ENCODE measurements at places on chromosomes 16 and 17.

DNA sequence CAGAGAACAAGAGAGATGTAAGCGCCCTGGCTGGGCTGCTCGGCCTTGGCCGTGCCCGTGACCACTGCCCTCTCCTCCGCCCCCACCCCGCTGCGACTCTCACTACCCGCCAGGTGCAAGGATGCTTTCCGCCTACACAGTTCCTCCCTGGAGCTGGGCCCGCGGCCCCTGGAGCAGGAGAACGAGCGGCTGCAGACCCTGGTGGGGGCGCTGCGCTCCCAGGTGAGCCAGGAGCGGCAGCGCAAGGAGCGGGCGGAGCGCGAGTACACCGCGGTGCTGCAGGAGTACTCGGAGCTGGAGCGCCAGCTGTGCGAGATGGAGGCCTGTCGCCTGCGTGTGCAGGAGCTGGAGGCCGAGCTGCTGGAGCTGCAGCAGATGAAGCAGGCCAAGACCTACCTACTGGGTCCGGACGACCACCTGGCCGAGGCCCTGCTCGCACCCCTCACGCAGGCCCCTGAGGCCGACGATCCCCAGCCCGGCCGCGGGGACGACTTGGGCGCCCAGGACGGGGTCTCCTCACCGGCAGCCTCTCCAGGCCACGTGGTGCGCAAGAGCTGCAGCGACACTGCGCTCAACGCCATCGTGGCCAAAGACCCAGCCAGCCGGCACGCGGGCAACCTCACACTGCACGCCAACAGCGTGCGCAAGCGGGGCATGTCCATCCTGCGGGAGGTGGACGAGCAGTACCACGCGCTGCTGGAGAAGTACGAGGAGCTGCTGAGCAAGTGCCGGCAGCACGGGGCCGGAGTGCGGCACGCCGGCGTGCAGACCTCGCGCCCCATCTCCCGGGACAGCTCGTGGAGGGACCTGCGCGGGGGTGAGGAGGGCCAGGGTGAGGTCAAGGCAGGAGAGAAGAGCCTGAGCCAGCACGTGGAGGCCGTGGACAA is 9.2 kb upstream of the MRPL58 start:
- no peak for DNase-seq

DNA sequence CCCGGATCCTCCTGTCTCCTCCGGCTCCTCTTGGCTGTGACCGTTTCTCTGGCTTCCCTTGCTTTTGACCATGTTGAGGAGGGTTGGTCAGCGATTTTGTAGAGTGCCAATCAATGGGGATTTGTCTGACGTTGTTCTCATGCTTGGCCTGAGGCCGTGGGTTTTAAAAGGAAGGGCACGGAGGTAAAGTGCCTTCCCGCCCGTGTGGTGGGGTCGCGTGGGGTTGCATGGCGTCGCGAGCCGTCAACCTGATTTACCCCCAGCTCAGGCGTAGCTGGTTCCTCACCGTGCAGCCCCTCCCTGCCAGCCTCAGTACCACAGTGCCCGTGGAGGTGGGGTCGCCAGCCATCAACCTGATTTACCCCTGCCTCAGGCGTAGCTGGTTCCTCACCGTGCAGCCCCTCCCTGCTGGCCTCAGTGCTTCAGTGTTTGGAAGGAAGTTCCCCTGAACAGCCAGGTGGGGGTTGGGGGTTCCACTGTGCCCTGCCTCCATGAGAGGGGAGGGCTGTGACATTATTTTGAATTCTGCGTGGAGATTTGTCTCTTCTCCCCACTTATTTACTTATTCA is 5.0 kb downstream of the TPSAB1 start:
- DNase-seq = no peak

DNA sequence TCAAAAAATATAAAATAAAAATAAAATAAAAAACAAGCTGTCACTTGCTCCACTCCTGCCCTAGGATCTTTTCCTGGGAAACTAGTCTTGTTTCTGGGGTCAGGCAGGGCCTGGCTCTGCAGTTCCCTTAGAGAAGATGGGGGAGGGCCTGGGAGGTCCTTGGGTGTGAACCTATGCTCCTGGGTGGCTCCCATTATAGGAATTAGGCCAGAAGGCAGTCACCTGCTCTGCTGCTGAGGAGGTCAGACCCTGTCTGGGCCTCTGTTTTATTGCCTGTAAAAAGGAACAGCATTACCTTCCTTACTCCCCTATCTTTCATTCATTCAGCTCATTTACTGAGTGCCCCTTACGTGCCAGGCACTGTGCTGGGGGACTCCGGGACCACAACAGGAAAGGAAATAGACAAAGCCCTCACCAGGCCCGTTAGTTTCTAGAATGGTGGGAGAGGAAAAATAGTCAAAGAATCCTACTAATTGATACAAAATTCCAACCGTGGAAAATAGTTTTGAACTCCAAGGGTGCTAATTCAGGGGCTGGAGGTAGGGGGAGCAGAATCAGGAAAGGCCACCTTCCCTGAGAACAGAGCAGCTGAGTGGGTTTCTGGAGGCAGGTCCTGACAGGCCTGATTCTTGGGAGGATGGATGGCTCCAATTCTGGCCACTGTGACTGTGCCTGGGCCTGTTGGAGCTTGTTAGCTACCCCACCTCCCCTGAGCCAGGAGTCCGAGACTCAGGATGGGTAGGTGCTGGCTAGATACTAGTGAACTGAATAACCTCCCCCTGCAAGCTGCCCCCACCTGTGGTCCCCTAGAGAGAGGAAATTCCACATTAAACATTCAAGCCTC is 1.3 kb upstream of the SLC46A1 start:
- DNase-seq = no peak

DNA sequence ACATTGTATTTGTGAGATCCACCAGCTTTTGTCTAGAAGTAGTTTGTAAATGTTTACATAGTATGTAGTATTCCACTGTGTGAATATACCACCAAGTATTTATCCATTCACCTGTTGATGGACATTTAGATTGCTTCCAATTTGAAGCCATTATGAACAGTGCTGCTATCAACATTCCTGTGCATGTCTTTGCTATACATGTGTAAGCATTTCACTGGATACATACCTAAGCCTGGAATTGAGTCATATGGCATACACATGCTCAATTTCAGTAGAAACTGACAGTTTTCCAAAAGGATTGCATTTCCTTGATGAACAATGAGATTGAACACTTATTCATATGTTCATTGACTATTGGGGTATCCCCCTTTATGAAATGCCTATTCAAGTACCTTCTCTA is 540.6 kb upstream of the SOX9 start:
- DNase-seq = no peak

- no peak for DNase-seq
These were observed 21.1 kb upstream of the SPPL2C start for GRCh38 chr17:45823598-45823997.

GRCh38 chr16:11682655-11683096 is 14.4 kb downstream of the SNN start:
- no peak for DNase-seq

DNA sequence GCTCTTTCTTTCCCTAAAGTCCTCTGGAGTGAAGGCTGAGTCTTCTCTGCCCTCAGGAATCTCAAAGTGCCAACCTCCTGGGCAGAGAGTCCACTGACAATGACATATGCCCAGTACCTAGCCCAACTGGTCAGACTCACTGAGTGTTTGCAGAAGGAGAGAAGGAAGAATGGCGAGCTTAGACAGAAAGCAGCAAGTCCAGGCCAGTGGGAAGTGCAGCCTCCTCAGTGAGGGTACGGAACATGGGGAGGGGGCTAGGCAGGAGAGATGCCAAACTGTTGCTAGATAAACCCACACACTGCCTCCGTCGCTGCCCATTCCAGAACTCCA is 678 bp downstream of the EXOC7 start:
- no peak for DNase-seq

GRCh38 chr17:77227461-77228240 is 86.9 kb downstream of the SEC14L1 start:
- DNase-seq = no peak

DNA sequence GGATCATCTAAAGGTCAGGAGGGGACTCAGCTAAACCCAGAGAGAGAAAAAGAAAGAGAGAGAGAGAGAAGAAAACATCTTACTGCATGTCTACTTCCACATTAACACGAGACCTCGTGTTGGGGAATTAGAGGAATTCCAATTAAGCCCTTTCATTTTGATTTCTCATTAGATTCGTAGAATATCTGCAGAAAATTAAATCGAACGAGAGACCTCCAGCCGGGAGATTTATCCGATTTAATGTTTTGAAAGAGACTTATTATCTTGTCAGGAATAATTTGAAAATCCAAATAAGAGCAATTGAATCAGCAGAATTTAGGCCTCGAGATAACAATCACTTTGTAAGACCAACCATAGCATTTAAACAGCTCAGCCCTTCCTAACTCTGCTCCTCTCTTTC is 175.6 kb downstream of the ABCC12 start:
- DNase-seq = no peak

DNA sequence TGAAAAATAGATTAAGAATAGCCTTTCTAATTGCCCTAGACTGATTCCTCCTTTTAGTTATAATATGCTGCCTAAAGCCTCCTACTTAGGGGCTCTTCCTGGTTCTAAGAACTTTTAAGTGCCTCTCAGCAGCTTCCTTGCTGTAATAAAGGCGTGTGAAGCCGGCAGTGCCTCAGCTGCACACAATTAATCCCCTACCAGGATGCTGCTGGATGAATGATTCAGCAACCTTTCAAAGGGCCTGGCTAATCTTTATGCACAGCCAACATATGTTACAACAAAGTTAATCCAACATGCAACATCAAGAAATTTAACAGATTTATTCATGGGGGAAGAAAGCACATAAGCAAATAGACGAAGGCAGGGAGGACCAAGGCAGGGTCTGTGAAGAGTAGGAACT is 145.2 kb downstream of the PMP22 start:
- no peak for DNase-seq

DNA sequence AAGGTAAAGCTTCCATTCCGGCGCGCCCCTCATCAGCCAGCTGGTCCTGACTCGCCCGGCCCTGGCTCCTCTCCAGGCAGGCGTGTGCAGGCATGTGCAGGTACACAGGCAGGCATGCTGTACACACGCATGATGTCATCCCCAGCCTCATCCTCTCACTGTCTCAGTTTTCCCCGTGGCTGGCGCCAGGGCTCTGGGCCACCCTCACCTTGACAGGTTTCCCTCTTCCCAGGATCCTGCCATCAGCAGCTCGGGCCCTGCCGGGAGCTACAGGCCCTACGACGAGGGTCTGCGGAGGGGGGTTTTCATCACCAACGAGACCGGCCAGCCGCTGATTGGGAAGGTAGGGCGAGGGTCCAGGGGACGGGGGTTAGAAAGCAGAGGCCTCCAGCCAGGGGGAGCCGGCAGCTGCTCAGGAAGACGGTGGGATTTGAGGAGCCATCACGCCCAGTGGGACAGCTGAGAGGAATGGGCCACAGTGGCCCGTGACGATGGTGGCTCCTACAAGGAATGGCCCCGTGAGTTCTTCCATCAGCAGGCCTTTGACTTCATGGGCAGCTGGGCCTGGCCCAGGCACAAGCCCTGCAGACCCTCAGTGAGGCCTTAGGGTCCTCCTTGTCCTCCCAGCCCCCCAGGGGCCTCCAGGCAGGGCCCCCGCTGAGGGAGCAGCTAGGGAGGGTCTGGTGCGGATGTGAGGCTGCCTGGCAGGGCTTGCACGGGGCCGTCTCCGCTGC is 8.5 kb downstream of the GAA start:
- DNase-seq = no peak

DNA sequence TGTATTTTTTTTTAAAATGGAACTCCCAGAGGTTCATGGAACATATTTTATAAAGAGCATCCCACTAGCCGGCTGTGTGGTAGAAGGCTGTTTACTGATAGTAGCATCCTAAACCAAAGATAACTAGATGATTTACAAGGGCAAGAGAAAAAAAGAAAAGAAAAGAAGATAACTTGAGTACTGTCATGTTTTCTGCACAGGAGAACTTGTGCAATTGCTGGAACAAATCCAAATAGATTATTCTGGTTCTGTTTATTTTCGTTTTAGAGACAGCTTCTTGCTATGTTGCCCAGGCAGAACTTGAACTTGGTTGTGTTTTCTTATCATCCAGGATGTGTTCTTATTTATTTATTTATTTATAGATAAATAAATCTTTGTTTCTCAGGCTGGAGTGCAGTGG is 20.9 kb upstream of the PPM1D start:
- DNase-seq = no peak

DNA sequence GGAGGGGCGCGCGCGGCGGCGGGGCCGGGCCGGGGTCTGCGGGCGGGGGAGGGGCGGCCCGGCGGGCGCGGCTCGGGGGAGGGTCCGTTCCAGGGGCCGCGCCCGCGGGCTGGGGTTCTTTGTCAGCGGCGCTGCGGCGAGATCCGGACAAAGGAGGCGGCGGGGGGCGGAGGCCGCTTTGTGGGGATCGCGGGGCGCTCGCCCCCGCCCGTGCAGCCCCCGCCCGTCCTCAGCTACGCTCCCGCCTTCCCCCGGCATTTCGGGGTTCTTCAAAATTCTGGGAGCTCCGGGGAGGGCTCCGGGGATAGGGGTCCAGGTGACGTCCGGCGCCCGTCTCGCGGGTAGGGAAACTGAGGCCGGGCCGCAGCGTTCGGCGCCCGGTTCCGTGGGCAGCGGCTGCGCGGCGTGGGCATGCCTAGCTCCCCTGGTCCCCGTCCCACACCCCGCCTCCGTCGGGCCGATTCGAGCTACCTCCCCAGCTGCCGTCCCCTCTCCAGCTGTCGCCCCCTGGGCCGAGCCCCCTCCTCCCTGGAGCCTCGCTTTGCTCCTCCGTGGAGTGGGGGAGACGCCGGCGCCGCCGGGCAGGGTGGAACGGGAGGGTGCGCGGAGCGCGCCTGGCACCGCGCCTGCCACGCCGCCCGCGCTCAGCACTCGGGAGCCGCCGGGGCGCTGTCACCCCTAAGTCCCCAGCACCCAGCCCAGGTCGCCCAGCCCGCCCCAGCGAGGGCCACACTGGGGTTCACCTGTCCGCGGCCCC is 546 bp downstream of the SNN start:
- no peak for DNase-seq

GRCh38 chr16:10870808-10871156 is 6.2 kb upstream of the CIITA start:
- DNase-seq = no peak

DNA sequence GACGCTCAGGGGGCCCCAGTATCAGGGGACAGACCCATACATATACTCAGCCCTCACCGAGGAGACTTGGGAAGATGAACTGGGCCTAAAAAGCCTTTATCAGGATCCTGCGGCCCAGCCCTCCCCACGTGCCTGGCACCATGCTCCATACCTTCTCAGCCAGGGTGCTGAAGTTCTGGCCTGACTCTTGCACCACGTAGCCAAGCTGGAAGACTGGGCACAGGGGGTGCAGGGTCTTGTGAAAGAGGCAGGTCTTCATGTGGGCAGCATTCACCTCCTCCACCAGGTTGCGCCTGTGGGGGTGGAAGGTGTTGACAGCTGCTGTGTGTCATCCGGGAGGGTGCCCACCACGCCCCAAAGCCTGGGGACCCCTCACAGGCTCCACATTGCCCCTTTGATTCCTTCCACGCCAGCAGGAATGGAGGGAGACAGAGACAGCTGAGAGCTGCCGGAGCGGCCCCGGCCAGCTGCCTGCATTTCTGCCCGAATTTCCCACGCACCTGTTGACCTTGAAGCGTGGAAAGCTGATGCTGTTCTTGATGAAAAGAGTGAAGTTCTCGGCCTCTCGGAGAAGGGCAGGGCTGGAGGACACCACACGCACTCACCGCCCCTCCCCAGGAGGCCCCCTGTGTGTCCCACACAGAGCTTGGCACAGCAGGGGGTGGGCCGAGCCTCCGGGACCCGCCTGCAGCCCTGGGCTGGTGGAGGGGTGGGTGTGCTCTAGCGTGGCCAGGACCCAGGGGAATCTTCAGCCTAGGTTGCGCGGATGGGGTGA is 10.4 kb upstream of the CAMKK1 start:
- DNase-seq = no peak
